Bladder microvascular endothelial cell (primary cell): ENCODE measurements at places on chromosomes 2 and 18. TPM values are rescaled to one million over a fixed set of nuclear protein-coding genes. Genes with fewer than 3 reads are reported as not detected.

The BOK gene
- total RNA-seq = 34.8 and 102 TPM in 2 replicates

The DNER gene
- total RNA-seq = 0.16 and 0.82 TPM in 2 replicates

The FAM98A gene
- total RNA-seq = 11.7 and 47.3 TPM in 2 replicates

The MEIS1 gene
- total RNA-seq = 1.6 and 25.0 TPM in 2 replicates

The NEU2 gene
- not detected in 2 replicates for total RNA-seq

The ANKRD39 gene
- 3.7 and 5.5 TPM in 2 replicates for total RNA-seq

The ARHGAP25 gene
- 10.4 and 11.7 TPM in 2 replicates for total RNA-seq

The RBM44 gene
- 0.31 and 0.32 TPM in 2 replicates for total RNA-seq

The XIRP2 gene
- 0.06 and 0.16 TPM in 2 replicates for total RNA-seq

The SLC5A7 gene
- not detected in 2 replicates for total RNA-seq

The PXDN gene
- total RNA-seq = 415 and 652 TPM in 2 replicates

The PDE11A gene
- total RNA-seq = under 0.01 TPM in 2 replicates

The ADCYAP1 gene
- not detected in 2 replicates for total RNA-seq

The EFHD1 gene
- 0.06 and 0.16 TPM in 2 replicates for total RNA-seq

The KCNIP3 gene
- total RNA-seq = under 0.01 and 0.06 TPM in 2 replicates

The MOCOS gene
- total RNA-seq = 0.19 and 0.32 TPM in 2 replicates

The LOXL3 gene
- 1.4 and 1.8 TPM in 2 replicates for total RNA-seq

The UGGT1 gene
- total RNA-seq = 48.9 and 82.3 TPM in 2 replicates

The IFIH1 gene
- 8.4 and 23.6 TPM in 2 replicates for total RNA-seq

The ASPRV1 gene
- 0.16 and 0.25 TPM in 2 replicates for total RNA-seq

The PROKR1 gene
- total RNA-seq = not detected in 2 replicates

The ALLC gene
- not detected in 2 replicates for total RNA-seq

The OR6B2 gene
- total RNA-seq = not detected in 2 replicates

The OSR1 gene
- under 0.01 and 0.69 TPM in 2 replicates for total RNA-seq

The FIGN gene
- under 0.01 and 0.31 TPM in 2 replicates for total RNA-seq

The IL1B gene
- 0.25 and 0.32 TPM in 2 replicates for total RNA-seq

The ASB18 gene
- total RNA-seq = 0.25 TPM in 1 of 2 replicates, not detected in the other

The APLF gene
- total RNA-seq = 2.1 and 8.1 TPM in 2 replicates

The PSMA8 gene
- not detected in 2 replicates for total RNA-seq

The COL4A4 gene
- total RNA-seq = under 0.01 TPM in 1 of 2 replicates, not detected in the other

The CXCR4 gene
- total RNA-seq = 83.7 and 130 TPM in 2 replicates

The PDIA6 gene
- 380 and 437 TPM in 2 replicates for total RNA-seq

The GALNT3 gene
- 0.49 TPM in 1 of 2 replicates, not detected in the other for total RNA-seq

The MBD5 gene
- 5.5 and 26.6 TPM in 2 replicates for total RNA-seq

The PRKCE gene
- 65.1 and 70.9 TPM in 2 replicates for total RNA-seq

The LBH gene
- 12.3 and 115 TPM in 2 replicates for total RNA-seq

The CKAP2L gene
- 3.8 and 4.5 TPM in 2 replicates for total RNA-seq

The CHMP1B gene
- 47.8 and 83.2 TPM in 2 replicates for total RNA-seq

The ZCCHC2 gene
- total RNA-seq = 21.5 and 21.6 TPM in 2 replicates
